ENCODE measurements at places on chromosomes 16 and 17.
A peak's percentile ranks its signal among the peaks of the same experiment; 100 is the strongest.

DNA sequence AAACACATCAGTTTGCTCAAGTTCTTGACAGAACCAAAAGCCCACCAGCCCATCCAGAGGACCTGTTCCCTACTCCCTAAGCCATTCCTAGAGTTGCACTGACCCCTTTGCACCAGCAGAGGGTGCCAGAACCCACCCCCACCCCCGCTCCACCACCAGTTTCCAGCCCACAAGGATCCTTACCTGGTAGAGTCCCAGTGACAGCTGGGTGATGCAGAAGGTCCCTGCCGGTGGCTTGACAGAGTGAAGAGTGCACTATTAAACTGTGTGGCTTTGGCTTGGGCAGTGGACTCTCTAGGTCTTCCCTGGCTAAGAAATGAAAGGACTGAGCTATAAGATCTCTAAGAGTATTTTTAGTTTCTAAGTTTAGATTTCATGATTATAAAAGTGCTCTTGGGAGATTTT, 73.3 kb upstream of the MTMR4 start:
- DNase-seq: peak; percentile 10

GRCh38 chr16:10694306-10694705, 424 bp downstream of the TEKT5 start:
- DNase-seq: no peak

- no peak for DNase-seq
Measured at GRCh38 chr17:48259694-48260291, 152.2 kb downstream of the SNX11 start.

DNA sequence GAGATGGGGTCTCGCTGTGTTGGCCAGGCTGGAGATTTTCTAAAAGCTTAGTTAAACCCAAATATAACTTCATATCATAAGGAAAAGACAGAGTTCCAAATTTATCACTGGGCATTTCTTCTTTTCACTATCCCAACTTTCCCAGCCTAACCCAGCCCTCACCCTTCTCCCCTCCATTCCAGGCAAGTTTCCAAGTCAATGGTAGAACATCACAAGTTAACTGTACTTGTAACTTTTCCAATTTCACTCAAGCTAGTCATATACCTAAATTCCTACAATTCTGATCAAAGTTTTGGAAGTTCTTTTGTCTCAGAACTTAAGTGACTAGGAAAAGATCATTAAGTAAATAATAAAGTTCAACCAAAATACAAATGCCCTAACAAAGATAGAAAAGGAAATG, 61.2 kb downstream of the USP32 start:
- no peak for DNase-seq

GRCh38 chr16:50024207-50024606, 818 bp upstream of the CNEP1R1 start:
- DNase-seq: no peak

DNA sequence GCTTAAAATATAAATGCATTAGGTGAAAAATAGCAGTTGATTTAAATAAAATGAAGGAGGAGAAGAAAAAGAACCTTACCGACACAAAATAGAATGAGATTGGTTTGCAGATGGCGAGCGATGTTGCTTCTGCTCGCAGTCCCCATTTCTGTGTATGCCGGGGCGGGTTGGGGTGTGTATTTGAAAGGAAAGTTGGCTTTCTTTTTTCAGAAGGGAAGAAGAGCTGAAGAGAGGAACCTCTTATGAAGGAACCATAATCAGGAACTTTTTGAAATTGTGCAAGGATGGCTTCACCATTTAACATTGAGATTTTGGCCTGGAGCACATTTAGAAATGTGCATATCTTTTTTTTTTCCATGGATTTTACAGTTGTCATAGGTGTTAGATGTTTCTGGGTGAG, at the start of gene IGSF6:
Gene IGSF6, minus strand, starts transcription at position 156 of the 400 bp plus-strand sequence. Its CDS starts 10 bp downstream, at position 146.
- DNase-seq: no peak
